ENCODE measurements at places on chromosomes 12 and 14. TPM values are rescaled to one million over a fixed set of nuclear protein-coding genes. Genes with fewer than 3 reads are reported as not detected.

DNA sequence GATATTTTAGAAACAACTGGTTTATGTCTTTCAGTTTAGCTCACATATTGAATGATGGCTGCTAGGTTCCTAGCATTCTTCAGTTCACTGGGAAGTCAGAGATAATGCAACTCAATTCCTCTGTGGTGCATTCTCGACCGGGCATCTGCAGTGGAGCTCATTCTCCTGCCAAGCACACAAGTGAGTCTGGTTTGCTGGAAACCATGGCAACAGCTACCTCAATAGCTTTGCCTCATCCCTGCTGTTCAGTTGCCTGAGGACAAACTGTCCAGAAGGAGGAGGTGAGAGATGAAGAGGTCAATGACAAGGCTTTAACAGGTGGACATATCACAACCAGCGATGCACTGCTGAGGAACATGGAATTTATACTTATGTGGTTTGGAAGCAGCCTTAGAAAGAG lies 816.9 kb downstream of the AACS start:
- H3K27me3 ChIP-seq: peaks cover 9% of the 10 kb centered on the region
- H3K36me3 ChIP-seq: no peaks in the 10 kb centered on the region
- no peak overlapping the region for H3K27ac ChIP-seq
- no peaks in the 10 kb centered on the region for H3K4me1 ChIP-seq
- DNase-seq: no peak
- H3K4me3 ChIP-seq: no peak overlapping the region

- H3K4me1 ChIP-seq: peaks cover 67% of the 10 kb centered on the region
- no peaks in the 10 kb centered on the region for H3K27me3 ChIP-seq
- no peak for DNase-seq
- peak overlapping the region; percentile 53 for H3K27ac ChIP-seq
Measured at GRCh38 chr14:64506721-64507120, 2.2 kb downstream of the ZBTB1 start.

- H3K4me3 ChIP-seq: no peak overlapping the region
- H3K4me1 ChIP-seq: peaks cover 29% of the 10 kb centered on the region
- H3K27me3 ChIP-seq: no peaks in the 10 kb centered on the region
- peak overlapping the region; percentile 71 for H3K27ac ChIP-seq
- H3K36me3 ChIP-seq: no peaks in the 10 kb centered on the region
Measured at GRCh38 chr14:99612738-99613330, 8.8 kb upstream of the CCDC85C start.

DNA sequence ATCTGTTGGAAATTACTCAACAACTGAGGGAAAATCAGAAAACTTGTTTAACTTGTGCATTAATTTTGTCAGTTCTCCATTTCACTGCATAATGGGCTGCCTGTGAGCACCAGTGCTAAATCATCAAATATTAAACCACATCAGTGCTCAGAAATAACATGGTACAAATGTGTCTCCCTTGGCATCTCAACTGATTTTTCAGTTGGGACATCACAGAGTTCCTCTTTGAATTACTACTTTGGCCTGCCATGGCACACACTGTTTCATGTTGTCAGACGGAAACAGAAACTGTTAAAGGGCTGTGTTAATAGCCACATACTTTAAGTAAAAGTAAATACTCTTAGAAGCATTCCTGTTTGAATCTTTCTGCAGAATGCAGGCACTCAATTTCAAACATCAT lies 42.1 kb upstream of the STRN3 start:
- no peak for DNase-seq
- no peak overlapping the region for H3K4me3 ChIP-seq
- H3K36me3 ChIP-seq: peaks cover 8% of the 10 kb centered on the region

- no peak overlapping the region for H3K4me3 ChIP-seq
- H3K36me3 ChIP-seq: no peaks in the 10 kb centered on the region
- peaks cover 6% of the 10 kb centered on the region for H3K4me1 ChIP-seq
- H3K27ac ChIP-seq: no peak overlapping the region
- no peak for DNase-seq
Measured at GRCh38 chr14:22194664-22195063, 394.4 kb downstream of the DAD1 start.

- no peak for DNase-seq
- H3K27ac ChIP-seq: no peak overlapping the region
- no peaks in the 10 kb centered on the region for H3K4me1 ChIP-seq
Measured at GRCh38 chr12:109892748-109893147, 7.3 kb upstream of the TCHP start.

DNA sequence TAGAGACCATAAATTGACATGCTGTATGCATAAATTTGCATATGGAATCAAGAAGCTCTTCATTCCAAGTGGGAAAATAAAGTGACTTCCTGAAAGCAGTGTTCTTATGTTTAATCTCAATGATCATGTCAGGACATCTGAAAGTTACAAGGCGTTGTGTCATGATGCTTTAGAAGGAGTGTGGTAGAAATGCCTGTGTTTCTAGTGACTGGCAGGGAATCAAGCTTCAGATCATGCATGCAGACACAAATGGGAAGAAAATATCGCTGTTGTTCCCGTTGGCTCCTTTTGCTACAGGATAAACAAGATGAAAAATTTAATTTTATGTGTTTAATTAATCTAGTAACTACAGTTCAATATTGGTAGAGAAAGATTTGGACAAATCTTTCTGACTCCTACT lies 298.1 kb upstream of the SYT1 start:
- H3K4me1 ChIP-seq: peaks cover 7% of the 10 kb centered on the region
- H3K27ac ChIP-seq: no peak overlapping the region
- DNase-seq: no peak
- H3K36me3 ChIP-seq: no peaks in the 10 kb centered on the region

- H3K4me1 ChIP-seq: peaks cover 17% of the 10 kb centered on the region
- no peak for DNase-seq
- H3K27me3 ChIP-seq: no peaks in the 10 kb centered on the region
- no peaks in the 10 kb centered on the region for H3K36me3 ChIP-seq
- H3K4me3 ChIP-seq: no peak overlapping the region
- H3K27ac ChIP-seq: no peak overlapping the region
Measured at GRCh38 chr14:58560208-58560607, 77.6 kb upstream of the DACT1 start.

DNA sequence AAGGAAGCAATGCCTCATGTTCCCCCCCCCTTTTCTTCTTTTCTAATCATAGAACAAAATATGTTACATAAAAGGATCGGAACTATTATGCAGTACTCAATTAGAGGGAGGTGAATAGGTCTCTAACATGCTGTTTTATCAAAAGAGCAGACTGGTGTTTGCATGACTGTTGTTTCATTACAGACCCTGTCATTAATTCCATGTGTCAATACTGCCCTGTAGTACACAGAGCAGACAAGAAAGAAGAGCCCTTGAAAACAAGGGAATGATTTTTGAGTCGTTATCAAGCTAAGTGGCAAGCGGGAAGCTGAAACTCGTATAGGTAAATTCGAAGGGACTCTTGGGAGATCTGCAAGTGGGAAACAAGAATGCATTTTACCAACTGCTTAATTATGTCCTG lies 76.9 kb upstream of the TMEM263 start:
- H3K4me3 ChIP-seq: no peak overlapping the region
- no peaks in the 10 kb centered on the region for H3K4me1 ChIP-seq
- DNase-seq: no peak
- H3K36me3 ChIP-seq: peaks cover 28% of the 10 kb centered on the region
- H3K27me3 ChIP-seq: no peaks in the 10 kb centered on the region

DNA sequence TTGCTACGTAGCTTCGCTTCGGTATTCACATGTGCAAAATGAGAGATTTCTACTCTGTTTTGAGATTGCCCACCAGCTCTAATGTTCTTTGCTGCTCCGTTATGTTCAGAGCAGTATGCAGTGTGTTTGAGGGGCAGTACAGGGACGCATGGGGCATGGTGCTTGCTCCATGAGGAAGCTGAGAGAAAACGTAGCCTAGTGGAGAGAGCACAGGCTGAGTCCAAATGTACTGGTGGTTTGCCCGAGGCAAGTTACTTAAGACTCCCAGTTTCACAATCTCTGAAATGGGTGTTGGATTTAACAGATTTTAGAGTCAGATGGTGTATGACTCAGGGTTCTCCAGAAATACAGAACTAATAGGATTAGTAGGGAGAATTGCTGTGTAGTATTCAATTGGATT lies 310.5 kb downstream of the ETNK1 start:
- no peaks in the 10 kb centered on the region for H3K4me1 ChIP-seq
- H3K27ac ChIP-seq: no peak overlapping the region

The C12orf50 gene
- total RNA-seq: 0.22 TPM

The CLEC7A gene
- not detected for total RNA-seq
